ENCODE measurements at places on chromosomes 7 and 10.

- no peak for DNase-seq
Observed at GRCh38 chr7:85771516-85771915, 584.7 kb upstream of the SEMA3D start.

GRCh38 chr10:81514811-81515210, 360.2 kb upstream of the NRG3 start:
- no peak for DNase-seq

DNA sequence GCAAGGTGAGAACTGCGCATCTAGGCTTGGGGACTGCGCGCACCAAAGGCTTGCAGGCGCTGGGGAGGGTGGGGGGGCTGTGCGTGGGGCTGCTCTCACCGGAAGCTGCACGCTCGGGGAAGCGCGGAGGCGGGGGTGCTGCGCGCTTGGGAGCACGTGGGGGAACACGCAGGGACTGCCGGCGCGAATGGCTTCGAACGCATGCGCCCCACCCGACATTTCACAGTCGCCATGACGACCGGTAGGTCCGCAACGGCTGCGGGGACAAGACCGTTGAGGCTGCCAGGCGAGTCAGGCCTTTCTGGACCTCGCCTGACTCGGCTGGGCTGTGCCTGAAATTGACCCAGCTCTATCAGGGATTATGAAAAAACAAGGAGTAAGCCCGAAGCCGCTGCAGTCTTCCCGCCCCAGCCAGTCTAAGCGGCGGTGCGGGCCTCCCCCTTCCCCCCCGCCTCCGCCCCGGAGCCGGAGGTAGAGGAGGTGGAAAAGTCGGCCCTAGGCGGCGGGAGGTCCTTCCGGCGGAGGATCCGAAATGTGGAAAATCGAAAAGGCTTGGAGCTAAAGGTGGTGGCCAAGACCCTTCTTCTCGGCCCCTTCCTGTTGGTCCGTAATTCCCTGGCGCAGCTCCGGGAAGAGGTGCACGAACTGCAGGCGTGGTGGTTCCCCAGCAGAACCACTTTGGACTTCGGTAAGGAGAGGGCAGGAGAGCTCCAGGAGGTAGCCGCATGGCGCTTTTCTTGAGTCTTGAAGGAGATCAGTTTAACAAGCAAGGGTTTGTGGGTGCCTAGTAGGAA, 34.9 kb upstream of the STEAP1 start:
- no peak for DNase-seq

DNA sequence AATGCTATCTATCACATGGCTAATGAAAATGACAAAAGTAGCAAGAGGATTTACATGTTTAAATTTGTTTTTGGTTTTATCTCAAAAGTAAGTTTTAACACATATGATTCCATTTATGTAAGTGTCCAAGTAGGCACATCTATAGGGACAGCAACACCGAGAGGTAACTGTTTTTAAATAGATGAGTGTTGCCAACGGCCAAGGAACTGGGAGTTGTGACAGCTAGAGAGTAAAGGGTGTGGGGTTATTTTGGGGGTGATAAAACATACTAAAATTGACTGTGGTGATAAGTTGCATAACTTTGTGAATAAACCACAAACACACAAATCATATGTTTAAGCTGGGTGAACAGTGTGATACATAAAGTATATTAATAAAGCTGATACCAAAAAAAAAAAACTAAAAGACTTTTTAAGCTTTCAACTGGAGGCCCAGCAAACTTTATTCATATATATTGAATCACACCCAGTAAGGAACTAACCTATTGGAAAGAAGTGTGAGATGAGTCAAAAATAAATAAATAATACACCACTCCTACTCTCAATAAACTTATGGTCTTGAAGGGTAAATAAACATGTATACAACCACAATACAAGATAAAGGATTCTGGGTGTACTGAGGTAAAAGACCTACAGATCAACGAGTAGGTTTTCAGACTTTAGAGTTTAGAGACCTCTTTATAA, 33.0 kb downstream of the LRRC72 start:
- DNase-seq, result no peak

DNA sequence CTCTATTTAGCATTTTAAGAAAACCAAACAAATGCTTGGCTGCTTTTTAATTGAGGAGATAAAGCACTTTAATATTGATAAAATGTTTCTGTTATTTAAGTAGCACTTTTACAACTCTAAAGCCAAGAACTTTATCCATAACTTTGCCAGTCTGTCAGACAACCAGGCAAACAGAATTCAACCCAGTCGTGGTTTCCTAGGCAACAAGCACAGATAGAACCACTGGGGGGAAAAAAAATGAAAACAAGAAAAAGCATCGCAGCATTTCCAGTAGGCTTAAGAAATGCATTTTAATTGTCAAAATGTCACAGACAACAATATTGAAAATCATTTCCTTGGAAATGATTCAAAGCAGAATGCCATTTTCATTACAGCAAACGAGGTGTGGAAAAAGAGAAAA, 323.4 kb downstream of the PARD3 start:
- DNase-seq, result no peak

- DNase-seq, result no peak
Observed at GRCh38 chr10:50511492-50512213, 112.1 kb downstream of the SGMS1 start.

DNA sequence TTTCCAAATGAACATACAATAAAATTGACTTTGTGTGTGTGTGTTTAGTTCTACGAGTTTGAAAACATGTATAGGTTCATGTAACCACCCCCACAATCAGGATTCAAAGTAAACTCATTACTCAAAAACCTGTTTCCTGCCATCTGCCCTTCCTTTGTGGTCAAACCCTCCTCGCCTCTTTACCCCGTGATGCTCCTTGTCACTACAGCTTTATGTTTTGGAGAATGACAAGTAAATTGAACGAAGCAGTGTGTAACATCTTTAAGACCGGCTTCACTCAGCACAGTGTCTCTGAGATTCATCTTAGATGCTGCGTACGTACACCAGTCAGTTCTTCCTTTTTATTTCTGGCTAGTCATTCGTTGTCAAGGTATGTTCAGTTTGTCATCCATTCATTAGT, 54.6 kb upstream of the MKI67 start:
- DNase-seq, result no peak

GRCh38 chr10:21722209-21722608, 188.2 kb downstream of the MLLT10 start:
- DNase-seq, result no peak

GRCh38 chr10:125333769-125334168, 173.4 kb upstream of the CTBP2 start:
- no peak for DNase-seq

GRCh38 chr10:103709341-103709920, 145.9 kb downstream of the SH3PXD2A start:
- peak; percentile 8 for DNase-seq

GRCh38 chr7:141263508-141263907, 189.6 kb downstream of the TMEM178B start:
- DNase-seq, result no peak

DNA sequence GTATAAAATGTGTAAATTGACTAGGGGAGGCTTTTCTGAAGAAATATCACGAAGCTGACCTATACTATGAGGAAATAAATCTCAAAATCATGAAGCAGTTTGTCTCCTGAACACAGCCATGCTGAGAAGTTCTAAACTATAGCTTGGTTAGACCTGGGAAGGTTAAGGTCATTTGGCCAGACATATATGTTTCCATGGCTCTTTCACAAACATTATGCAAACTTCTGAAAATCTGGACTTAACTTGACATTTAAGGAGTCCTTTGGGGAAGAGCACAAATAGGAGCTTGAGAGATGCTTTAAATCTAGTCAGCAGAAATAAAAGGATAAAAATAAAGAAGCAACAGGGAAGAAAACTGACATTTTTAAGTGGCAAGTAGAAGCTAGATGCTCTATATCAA, 115.9 kb upstream of the MEOX2 start:
- DNase-seq, result no peak

DNA sequence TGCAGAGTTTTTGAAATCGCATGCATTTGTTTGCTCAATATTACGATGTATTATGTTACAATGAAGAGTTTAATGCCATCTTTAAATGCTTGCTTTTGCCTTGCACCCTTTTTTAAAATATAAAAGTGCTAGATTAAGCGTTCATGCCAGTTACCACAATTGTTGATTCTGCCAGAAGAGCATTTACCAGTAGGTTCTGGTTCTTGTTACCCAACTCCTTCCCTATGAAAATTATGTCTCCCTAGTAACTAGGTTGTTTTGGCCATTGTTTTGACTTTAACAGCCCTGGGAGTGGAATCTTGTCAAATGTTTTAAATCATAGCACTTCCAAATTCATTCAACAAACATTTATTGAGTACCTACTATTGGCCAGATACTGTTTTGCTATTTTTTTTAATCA, 32.8 kb upstream of the CDK14 start:
- peak; percentile 5 for DNase-seq

DNA sequence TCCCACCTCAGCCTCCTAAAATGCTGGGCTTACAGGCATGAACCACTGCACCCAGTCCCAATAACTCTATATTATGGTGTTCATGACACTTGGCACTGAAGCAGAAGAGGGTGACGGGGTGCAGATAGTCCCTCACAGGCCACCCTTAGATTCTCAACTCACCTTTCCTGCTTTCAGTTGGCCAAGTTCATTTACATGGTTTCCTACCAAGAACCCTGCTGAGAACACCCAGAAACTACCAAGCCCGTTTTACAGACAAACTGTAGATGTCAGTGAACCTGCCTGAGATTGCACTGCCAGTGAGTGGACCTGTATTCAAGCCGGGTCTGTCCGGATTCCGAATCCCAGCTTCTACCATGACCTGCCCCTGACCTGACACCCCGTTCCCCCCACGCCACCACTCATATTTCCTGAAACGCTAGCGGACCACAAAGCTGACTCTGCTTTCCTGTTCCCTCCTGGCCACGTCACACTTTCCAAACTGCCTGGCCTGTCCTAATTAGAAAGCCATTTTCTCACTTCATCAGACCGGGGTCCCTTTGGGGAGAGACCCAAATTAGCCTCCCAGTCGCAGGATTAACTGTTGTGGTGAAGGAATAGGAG, 17.3 kb downstream of the GRID2IP start:
- no peak for DNase-seq

DNA sequence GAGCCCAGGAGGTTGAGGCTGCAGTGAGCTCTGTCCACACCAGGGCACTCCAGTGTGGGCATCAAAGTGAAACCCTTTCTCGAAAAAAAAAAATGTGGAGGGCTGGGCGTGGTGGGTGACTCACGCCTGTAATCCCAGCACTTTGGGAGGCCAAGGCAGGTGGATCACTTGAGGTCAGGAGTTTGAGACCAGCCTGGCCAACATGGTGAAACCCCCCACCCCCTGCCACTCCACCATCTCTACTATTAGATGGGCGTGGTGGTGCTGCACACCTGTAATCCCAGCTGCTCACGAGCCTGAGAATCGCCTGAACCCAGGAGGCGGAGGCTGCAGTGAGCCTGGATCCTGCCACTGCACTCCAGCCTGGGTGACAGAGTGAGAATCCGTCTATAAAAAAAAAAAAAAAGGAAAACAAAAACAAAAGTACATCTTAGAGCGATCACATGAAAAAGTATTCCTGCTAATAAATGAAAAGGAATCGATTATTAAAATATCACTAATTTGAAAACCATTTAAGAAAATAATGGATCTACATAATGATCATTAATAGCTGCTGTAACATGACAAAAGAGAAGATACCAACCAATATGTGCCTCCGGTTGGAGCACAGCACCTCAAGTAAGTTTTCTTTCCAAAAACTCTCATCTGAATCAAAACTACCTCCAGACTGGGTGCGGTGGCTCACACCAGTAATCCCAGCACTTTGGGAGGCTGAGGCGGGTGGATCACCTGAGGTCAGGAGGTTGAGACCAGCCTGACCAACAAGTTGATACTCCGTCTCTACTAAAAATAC, 4.9 kb downstream of the HNRNPF start:
- no peak for DNase-seq

DNA sequence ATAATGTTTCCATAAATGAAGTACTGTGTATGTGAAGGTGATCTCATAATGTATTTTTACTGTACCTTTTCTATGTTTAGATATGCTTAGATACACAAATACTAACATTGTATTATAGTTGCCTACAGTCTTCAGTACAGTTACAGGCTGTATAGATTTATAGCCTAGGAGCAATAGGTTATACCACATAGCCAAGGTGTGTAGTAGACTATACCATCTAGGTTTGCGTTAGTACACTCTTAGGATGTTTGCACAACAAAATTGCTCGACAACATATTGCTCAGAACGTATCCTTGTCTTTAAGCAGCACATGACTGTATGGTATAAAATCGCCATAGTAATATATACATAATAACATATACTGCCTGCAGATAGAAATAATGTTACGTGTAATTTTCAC, 42.9 kb downstream of the WAC start:
- DNase-seq, result no peak

DNA sequence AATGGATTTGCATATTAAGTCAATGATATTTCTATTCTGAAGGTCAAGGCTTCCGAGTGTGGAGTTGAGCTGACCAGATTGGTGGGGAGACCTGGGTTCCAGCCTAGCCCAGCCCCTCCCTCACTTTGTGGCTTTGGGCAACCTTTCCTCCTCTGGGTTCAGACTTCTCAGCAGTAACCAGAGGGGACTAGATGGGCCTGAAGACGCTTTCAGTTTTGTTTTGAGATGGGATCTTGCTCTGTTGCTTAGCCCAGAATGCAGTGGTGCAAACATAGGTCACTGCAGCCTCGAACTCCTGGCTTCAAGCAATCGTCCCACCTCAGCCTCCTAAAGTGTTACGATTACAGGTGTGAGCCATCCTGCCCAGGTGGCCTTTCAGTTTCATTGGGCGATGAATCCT, 68.1 kb upstream of the LEP start:
- no peak for DNase-seq

- no peak for DNase-seq
Observed at GRCh38 chr10:107434854-107435253, 270.3 kb upstream of the SORCS1 start.

- DNase-seq, result no peak
Observed at GRCh38 chr7:36034020-36034419, 119.0 kb upstream of the EEPD1 start.

DNA sequence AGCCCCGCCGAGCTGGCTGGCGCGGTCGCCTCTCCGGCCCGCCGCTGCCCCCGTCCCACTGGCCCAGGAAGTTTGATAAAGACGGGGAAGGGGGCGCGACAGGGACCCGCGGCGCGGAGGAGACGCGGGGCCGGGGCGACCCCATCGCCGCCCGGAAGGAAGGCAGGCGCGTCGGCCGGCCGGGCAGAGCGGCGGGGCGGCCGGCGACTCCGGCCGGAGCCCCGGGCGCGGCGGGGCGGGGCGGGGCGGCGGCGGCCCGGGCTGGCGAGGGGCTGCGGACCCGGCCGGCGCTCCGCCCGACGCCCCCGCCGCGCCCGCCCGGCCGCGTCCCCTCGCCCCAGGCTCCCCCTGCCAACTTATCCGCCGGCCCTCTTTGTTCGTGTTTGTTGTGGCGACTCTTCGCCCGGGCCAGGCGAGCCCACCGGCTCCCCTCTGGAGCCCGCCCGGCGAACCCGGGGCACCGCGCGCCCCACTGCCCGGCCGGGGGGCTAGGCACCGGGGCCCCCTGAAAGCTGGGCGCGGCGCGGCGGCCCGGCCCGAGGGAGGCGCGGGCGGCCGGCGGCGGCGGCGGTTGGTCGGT, 571 bp downstream of the KDM7A start:
- no peak for DNase-seq

DNA sequence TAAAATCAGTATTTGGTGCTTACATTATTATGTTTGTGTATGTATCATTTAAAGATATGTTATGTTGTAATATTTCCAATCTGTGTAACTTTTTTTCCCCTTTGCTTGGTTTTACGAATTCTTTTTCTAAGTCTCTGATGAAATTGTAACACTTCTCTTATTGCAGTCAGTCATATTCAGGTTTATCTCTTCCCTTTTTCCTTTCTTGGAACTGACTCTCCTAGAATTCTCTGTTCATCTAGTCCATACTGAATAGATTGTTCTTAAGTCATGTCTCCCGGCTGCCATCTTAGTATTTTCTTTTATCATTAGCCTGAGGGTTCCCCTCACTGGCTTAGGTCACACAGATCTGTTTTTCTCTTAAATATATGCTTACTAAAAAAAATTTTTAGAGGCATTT, 44.6 kb downstream of the PHTF2 start:
- DNase-seq, result no peak

All from AG09319 (cell line).